ENCODE measurements at places on chromosomes 5 and 9.

GRCh38 chr5:134228624-134229023 lies 2.8 kb upstream of the PPP2CA start:
- no peak for DNase-seq

DNA sequence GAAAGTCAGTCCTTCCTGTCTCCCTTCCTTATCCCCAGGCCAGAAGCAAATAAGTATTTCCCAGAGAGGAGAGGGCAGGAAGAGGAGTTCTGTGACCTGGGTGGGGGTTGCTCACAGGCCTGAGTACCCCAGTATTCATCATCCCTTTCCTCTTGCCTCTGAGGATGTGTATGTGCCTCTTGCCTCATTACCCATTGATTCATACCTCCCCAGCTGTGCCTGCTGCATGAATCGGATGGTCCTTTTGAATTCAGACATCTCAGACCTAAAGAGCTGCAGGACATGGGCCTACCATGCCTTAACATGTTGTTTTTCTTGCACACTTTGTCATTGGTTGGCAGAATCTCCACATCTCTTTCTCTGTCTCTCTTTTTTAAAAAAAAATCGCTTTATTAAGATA lies 112.8 kb upstream of the SHB start:
- DNase-seq, result no peak

- DNase-seq, result no peak
These were observed 22.3 kb downstream of the PDE8B start for GRCh38 chr5:77232574-77233358.

- no peak for DNase-seq
These were observed 275.9 kb downstream of the ACTL7B start for GRCh38 chr9:108579757-108580439.

- DNase-seq, result no peak
These were observed 74.2 kb upstream of the SUSD1 start for GRCh38 chr9:112249277-112249676.

DNA sequence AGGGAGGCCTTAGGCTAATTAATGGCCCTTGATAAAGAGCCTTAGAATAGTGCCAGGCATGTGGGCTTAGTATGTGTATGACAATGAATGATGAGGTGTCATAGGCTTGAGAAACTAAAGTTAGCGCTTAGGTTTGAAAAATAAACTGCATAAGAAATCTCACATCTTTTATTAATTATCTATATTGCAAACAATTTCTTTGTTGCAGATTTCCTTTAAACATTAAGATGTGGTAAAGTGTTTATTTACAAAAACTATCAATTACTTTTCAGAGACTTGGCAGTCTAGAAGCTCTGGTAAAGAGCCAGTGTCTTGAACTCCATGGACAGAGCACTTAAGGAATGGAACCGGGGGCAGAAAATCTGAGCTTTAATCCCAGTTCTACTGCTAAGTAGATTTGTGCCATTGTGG lies 23.1 kb downstream of the MAP1B start:
- DNase-seq, result no peak

- no peak for DNase-seq
These were observed 22.4 kb downstream of the IFNW1 start for GRCh38 chr9:21119093-21119770.

GRCh38 chr5:110064603-110065268 lies 375.0 kb downstream of the MAN2A1 start:
- DNase-seq, result no peak

- no peak for DNase-seq
These were observed 2.1 kb downstream of the PCDHA8 start for GRCh38 chr5:140842798-140843733.

GRCh38 chr9:81893929-81894328 lies 34.3 kb upstream of the SPATA31D4 start:
- DNase-seq, result no peak

DNA sequence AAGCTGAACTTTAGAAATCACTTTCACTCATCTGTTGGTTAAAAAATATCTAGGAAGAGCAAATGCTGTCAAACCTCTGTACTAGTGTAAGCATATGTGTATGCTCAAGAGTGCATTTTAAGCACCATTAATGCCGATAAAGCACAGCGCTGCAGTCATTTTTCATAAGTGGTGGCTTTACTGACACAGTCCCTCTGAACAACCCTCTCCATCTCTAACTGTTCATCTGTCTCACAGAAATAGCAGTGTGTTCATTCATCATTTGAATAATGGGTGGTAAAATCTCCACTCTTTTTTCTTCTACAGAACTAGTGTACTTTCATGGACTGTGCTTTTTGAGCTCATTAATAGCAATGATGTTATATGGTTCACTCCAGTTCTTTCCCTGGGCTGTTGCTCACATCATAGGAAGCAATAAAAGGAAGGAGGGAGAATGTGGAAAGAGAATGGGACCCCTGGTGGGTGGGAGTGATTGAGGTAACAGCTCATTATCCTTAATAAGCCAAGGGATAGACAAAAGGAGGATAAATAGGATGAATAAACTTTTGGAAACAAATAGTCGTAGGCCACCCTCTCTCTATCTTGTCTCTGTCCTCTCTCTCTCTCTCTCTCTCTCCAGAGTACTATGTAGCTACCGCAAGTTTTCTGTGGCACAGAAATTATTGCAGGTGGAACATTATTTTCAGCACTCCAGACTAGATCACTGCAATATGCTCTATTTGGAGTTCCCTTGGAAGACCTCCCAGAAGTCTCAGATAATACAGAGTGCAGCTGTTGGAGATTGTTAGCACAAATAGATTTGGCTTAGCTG lies 117.9 kb upstream of the PRDM9 start:
- no peak for DNase-seq

GRCh38 chr5:95533106-95533505 lies 21.7 kb downstream of the SKIC3 start:
- DNase-seq, result no peak

GRCh38 chr9:93900971-93901861 lies 53.9 kb downstream of the BARX1 start:
- no peak for DNase-seq

DNA sequence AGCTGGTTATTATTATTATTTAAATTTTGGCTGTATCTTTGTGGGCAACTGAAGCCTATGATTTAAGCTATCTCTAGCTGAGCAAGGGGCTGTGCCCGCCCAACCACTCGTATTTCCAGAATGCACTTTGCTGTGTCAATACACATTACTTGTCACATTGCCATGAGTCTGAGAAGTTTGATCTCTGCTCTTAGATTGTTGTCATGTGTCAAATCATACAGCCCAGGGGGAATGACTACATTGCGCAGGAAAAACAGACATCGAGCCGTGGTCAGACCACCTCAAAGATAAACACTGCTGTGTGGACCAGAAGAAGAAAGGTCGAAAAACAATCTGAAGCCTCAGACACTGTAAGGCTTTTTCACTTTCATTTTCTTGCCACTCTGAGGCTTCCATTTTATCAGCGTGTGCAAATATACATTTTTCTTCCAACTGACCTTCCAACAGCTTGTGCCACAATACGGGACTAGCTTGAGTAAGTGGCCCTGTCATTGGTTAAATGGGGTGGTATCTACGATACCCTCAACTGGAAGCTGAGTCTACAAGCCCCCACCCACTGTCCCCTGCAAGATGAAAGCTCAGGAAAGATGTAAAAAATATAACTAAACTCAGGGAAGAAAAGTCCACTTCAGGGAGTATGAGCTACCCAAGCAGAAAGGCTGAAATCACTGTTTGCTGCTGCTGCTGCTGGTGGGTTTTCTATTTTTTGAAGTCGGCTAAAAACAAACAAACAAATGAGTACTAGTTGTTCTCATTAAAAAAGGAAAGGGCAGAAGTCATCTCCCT lies 603.0 kb downstream of the BNC2 start:
- peak; percentile 36 for DNase-seq

DNA sequence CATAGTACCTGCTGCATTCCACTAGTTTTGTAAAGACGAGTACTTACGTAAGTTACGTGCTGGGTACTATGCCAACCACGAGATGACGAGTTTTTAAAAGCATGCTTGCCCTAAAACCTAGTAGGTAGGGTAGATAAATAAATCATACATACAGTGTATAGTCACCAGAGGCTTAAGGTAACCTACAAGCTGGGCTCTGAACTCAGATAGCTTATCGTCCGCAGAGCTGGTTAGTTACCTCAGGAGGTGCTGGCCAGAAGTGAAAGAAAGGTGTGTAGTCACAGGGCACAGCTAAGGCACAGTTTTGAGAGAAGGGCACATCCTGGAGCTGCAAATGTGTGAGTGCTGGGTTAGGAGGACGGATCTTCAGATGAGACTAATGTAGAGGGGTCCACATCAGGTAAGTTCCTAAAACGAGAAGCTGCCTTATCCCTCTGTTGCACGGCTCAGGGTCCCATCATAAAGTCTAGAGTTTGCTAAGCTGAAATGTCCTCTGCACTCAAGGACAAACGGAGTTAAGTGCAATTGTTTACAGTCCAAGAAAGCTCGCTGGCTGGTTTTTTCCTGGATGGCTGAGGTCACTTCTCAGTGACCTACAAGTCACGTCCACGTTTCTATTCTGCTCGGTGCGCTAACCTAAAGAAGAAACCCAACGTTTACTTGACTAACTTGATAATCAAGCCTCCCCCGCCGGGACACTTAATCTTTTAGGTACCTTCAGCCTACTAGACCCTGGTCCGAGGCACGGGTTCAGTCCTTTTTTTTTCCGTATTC lies 1.1 kb upstream of the SNX24 start:
- peak; percentile 78 for DNase-seq

- peak; percentile 71 for DNase-seq
These were observed 1.9 kb upstream of the FST start for GRCh38 chr5:53478411-53479044.

DNA sequence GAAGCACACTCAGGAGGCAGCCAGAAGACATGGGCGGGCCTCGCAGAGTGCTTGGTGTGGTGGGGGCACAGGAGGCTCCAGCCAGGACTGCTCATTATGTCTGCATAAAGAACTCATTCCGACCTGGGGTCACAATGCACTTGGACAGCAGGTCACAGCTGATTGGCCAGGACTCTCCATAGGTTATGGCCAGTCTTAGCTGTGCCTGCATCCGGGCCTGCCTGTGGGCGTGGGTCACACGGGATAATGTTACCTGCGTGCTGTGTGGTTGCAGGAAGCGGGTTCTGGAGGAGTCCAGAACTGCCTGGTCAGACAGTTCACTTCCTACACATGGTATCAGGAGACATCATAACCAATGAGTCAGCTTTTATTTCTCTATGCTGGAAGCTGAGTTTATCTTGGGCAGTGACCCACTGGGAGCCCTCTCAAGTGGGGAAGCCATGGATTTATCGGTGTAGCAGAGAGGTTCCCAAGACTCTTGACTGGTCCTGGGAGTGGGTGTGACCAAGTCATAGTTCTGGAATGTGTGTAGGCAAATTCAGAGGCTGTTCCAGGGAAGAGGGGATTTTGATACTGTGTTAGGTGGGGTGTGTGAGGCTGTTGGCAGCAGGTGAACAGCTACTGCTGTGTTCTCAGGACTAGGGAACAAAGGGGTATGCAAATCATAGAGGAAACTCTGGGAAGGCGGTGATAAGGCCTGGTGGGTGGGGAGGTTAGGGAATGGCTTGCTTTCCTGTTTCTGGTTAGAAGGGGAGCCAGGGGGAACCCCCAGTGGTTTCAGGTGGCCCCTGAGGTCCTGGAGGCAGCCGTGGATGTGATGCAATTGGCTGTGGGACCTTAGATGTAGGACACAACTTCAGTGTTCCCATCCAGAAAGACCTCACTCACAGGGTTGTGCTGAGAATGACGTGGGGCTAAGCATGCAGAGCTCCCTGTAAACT lies 51.3 kb downstream of the ARHGEF37 start:
- peak; percentile 78 for DNase-seq

DNA sequence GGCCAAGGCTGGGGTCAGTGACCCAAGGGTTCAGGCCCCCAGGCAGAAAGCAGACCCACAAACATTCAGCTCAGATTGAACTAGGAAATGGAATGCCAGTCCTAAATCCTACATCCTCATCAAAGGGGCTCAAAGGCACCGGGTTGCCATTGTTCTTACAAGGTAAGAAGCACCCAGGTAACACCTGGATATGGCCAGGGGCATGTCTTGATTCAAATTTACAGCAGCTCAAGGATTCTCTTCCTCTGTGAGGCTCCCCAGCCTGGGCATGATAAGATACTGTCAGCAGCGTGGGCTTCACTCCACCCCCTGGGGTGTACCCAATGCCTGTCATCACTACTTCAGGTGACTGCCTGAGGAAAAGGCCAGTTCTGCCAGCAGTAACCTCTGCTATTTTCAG lies 92.1 kb upstream of the FSTL4 start:
- DNase-seq, result no peak

DNA sequence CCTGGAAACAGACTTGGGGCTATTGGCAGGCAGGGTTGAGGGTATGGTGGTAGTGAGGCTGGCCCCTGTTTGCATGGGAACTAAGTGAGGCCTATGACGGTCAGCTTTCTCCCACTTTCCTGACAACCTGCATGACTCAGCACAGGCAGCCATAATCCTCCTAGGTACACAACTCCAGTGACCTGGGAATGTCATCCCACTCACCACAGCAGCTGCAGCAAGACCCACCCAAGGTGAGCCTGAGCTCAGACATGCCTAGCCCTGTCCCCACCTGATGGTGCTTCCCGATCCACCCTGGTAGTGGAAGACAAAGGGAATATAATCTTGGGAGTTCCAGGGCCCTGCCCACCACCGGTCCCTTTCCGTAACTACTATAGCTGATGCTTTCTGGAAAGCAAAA lies 178.7 kb downstream of the NDUFS4 start:
- no peak for DNase-seq

DNA sequence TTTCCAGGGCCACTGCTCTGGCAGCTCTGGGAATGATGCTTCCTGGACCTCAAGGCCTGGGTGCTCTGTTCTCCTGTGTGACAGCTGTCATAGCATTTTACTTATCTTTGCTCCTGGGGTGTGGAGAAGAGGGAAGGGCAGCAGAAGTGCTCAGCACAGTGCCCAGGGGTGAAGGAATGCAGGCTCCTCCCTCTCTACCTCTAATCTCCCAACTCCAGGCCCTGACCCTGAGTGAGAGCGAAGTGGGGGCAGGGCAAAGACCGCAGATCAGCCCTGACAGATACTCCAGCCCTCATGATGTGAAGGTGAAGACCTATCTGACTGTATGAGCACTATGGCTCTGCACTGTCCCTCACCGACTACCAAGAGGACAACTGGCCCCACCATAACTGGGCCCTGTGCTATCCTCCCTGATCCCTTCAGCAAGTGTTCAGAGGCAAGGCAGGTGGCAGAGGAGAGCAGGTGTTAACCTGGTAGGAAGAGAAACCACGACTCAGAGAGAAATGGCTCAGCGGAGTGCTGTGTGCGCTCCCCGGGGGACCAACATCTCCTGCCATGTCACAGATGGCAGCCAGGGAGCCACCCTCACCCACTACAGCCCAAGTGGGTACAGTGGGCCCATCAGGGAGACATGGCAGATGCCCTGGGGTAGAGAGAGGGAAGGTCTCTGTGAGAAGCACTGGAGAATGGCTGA lies 16.8 kb downstream of the ACSL6 start:
- peak; percentile 49 for DNase-seq

DNA sequence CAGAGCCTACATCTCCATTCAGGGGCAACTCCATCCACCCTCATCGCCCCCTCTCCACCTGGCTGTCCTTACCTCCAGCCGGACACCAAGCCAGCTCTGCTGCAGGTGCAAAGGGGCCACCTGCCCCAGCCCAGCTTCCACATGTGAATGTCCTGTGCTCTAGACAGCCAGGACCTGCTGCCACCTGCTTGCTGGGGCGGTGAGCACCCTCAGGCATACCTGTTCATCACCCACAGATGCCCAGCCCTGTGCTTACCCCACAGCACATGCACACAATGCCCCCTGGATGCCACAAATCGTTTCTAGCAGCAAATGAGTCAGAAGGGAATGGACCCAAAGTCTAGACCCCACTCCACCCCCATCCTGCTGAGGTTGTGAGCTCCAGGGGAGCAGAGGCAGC lies 13.3 kb upstream of the NKD2 start:
- no peak for DNase-seq

Data from small intestine (tissue), 16 donors.